ENCODE measurements at places on chromosomes 11 and 22.
A peak's percentile ranks its signal among the peaks of the same experiment; 100 is the strongest.

- no peak for DNase-seq
Observed at GRCh38 chr11:112541140-112542046, 280.7 kb upstream of the PLET1 start.

DNA sequence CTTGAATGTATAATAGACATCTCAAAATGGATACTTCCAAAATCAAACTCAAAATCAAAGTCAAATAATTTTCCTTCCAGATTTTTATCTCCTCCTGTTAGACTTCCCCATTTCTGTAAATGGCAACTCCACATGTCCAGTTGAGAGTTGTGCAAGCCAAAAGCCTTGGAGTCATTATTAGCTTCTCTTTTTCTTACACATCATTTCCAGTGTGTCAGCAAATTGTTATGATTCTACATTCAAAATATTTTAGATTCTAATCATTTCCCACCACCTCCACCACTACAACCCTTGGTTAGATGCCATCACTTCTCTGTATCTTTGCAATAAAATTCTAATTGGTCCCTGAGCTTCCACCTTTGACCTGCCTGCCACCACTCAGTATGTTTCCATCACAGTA lies 155.7 kb downstream of the CNTN5 start:
- no peak for DNase-seq

- no peak for DNase-seq
Observed at GRCh38 chr11:73265278-73265810, 6.8 kb upstream of the P2RY6 start.

DNA sequence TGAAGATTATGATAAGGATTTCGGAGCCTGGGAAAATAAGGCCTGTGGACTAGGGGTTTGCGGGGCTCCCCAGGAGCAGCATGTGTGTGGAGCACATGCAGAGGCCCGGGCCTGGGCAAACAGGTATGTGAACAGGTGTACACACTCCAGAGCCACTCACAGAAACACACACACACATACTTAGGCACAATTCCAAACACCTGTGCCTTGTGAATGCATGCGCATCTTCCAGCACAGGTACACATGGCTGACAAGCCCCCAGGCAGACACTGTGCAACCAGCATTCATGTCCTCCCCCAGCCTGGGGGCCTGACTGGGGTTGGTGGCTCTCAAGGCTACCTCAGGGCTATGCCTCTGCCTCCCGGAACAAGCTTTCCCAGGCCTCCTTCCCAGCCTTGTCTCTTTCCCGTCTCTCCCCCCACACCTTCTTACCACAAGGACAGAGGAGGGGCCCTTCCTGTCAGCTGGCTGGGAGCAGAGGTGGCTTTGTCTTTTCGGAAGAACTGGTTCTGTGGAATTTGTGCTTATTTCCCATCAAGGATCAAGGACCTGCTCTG lies 2.6 kb upstream of the P2RY6 start:
- DNase-seq: no peak

- DNase-seq: no peak
Observed at GRCh38 chr11:126337474-126338241, 17.8 kb upstream of the ST3GAL4 start.

- no peak for DNase-seq
Observed at GRCh38 chr22:46286006-46286405, 10.7 kb upstream of the GTSE1 start.

DNA sequence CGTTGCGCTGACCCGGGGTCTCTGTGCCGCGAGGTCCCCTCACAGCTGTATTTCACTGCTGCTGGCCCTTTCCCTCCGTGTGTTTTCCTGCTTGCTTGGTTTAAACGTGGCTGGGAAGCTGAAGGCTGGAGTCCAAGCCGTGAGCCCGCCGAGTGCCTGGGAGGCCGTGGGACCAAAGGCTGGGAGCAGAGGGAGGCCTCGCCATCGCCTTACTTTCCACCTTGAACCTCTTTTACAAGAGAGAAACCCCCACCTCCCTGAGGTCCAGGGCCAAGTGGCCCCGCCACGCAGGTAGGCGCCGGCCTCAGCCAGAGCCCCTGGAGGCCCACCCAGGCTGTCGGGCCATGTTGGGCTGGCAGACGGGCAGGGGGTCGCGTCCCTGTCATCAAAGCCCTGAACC lies 411.6 kb downstream of the TBC1D22A start:
- no peak for DNase-seq

DNA sequence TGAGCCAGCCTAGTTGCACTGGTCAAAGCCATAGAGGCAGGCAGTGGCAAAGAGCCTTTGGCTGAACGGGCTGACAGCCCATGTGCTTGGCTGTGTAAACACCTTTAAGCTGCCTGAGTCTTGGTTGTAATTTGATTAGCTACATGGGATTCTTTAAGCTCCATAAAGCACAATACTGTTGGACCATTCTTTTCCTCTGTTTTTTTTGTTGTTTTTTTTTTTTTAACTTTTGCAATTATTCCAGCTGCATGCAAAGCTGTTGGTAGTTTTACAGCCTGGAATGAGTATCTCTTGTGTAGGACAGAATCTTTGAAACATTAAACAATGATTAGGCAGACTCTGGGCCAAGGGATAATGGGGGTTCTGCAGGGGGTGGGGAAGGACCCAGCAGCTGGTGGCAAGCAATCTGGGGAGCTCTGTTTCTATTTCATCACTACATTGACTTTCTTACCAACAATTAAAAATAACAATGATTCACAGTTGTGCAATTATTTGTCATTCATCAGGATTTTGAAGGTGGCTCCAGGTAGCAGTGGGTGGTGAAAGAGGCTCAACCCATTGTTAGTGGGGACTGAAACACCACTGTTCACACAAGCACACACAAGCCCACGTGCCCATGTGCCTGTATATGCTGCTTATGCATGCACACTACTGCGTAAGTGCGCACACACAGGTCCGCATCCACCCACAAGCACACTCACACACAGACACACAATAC lies 69.5 kb upstream of the CSNK2A3 start:
- DNase-seq: no peak

- DNase-seq: no peak
Observed at GRCh38 chr22:22072169-22072836, 89.7 kb upstream of the TOP3B start.

GRCh38 chr11:130168105-130168504 lies 8.5 kb downstream of the ST14 start:
- DNase-seq: no peak

DNA sequence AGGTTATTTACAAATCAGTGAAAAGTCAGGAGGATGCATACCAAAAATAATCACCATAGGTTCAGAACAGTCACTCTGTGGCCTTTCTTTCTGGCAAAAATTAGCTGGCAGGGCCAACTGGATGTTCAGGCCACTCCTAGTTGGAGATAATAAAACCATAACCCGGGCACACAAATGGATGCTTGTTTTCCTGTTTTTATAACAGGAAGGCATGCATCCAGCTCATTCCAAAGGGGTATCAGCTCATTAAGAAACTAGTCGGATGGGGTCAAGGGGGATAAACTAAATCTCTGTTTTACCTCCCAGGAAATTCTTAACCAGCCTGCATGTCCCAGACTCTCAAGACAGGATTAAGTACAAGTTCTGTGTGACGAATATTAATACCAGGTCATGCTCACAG lies 81.0 kb downstream of the FBXO7 start:
- no peak for DNase-seq

DNA sequence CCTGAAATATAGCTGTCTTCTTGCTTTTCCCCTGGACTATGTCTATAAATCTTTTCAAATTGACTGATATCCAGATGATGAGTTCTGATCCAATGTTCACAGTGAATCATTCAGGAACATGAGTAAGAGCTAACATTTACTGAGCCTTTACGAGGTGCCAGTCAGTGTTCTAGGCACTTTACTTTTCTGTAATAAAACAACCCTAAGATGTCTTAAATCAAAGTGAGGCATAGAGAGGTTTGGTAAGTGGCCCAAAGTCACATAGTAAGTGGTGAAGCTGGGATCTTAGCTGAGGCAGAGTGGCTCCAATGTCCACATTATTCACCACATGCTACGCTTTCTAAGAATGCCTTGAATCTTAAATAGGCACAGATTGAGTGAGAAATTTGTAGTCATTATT lies 79.9 kb upstream of the OR4C15 start:
- DNase-seq: no peak

GRCh38 chr22:42319386-42319785 lies 48.9 kb upstream of the TCF20 start:
- no peak for DNase-seq

DNA sequence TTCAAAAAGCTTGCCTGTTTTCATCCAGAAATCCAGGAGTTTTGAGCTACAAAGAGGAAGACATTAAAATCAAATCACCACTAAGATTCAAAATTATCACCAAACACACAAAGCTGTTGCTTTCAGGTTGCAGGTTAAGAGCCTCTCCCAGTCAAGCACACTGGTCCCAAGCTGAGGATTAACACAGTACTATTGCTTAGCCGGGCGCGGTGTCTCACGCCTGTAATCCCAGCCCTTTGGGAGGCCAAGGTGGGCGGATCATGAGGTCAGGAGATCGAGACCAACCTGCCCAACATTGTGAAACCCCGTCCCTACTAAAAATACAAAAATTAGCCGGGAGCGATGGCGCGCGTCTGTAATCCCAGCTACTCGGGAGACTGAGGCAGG lies 1165.1 kb downstream of the LRRC4C start:
- no peak for DNase-seq

DNA sequence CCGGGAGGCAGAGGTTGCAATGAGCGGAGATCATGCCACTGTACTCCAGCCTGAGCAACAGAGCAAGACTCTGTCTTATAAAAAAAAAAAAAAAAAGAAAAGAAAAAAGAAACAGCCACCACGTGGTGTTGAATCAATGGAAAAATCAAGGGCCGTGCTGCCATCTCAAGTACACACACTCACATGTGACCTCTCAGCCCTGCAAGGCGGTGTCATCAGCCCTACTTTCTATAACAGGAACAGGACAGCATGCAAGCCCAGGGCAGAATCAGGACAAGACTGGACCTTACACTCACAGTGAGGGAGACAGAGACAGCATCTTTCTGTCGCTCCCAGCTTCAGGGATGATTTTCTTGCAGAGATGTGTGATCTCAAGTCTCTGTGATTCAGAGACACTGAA lies 179.6 kb downstream of the MPPED1 start:
- no peak for DNase-seq

- peak; percentile 49 for DNase-seq
Observed at GRCh38 chr11:96188243-96189006, 154.6 kb downstream of the MAML2 start.

- DNase-seq: no peak
Observed at GRCh38 chr11:73171436-73172161, 29.5 kb upstream of the FCHSD2 start.

DNA sequence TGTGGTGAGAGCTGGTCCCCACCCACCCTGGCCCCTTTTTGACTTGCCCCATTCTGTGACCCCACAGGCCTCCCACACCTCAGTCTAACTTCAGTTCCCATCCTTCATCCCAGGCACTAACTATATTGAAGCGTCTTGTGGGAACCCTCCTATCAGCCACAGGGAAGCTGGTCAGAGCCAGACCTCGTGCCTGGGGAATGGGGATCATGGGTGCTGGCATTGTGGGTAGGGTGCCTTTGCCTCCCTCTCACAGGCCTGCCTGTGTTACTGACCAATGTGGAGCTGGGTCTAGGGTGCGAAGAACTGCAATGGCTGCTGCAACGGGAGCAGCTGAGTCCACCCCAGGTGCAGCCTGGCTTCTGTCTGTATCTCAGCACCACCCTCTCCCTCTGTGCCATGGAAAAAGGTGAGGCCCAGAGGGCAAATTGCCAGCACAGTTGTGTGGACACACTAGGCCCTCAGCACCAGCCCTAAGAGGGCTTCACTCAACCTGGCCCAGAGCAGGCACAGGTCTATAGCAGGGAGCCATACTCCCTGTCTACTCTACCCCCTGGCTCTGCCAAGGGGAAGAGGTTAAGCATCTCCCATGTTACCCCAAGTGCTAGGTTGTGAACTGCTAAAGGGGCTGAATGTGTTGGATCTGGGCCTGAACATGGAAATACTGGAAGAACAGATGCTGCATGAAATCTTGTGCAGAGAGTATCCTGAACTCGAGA lies 37.3 kb downstream of the RRP8 start:
- no peak for DNase-seq

DNA sequence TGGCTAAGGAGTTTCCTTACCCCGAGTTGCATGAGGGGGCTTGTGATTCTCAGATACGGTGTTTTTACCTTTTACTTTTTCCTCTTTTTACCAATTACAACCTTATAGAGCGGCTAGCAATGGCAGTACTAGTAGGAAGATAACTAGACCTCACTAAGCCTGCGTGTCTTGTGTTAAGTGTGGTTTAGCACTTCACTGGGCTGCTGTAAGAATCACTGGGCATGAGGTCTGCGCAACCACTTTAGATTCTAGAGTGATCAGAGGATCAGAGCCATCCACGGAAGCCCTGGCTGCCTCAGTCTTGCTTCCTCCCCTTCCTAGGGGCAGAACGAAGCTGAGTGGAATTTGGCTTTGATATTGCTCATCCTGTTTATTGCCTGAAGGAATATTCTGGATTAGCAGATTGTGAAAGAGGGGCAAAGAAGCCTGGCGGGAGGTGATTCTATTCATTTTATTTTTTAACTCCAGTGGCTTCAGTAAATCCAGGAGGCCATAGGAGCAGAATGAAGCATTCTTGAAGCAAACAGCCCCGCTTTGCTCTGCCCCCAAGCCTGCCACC lies 88.5 kb downstream of the GRAMD1B start:
- DNase-seq: no peak

DNA sequence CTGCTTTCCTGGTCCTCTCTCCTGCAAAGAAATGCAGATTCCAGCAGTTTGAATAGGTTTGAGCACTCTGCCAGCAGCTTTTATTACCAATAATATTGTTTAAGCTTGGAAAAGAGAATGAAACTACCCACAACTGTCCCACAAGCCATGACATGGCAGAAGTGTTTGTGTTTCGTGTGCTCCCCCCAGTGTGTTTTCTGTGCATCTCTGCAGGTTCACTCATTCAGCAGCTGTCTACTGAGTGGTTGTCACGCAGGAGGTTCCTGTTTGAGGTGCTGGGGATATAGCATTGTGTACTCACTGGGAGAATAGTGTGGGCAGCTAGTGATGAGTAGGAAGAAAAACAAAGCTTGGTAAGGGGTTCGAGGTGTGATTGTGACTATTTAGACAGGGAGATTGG lies 55.3 kb upstream of the SUSD2 start:
- no peak for DNase-seq

- DNase-seq: no peak
Observed at GRCh38 chr11:3950996-3951660, 95.7 kb downstream of the STIM1 start.

GRCh38 chr22:32968746-32969145 lies 89.4 kb downstream of the SYN3 start:
- no peak for DNase-seq

DNA sequence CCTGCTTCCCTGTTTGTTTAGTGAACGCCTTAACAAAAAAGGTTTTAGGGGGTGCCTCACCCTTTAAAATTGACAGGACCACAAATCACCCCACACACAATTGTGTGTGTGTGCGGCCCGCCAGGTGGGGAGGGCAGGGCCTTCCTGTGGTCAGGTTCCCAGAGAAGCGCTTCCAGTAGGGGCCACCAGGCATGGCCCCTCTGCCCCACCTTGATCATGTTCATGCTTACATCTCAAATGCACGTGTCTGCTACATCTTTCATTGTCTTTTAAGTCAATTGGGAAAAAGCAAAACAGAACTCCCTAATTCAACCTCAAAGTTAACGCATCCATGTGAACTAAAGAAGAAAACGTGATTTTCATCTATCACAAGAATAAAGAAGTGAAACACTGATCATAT lies 1335.3 kb downstream of the TBC1D22A start:
- no peak for DNase-seq

All from activated CD4-positive, alpha-beta T cell treated with anti-CD3 and anti-CD28 coated beads for 48 hours (primary cell).